Hippocampal formation (tissue), 2 donors: ENCODE measurements at places on chromosomes 16 and 17.

- no peak for DNase-seq
Observed at GRCh38 chr16:67246081-67246755, 1.1 kb downstream of the FHOD1 start.

- DNase-seq = no peak
Observed at GRCh38 chr17:45631941-45632340, 141.4 kb upstream of the PLEKHM1 start.

DNA sequence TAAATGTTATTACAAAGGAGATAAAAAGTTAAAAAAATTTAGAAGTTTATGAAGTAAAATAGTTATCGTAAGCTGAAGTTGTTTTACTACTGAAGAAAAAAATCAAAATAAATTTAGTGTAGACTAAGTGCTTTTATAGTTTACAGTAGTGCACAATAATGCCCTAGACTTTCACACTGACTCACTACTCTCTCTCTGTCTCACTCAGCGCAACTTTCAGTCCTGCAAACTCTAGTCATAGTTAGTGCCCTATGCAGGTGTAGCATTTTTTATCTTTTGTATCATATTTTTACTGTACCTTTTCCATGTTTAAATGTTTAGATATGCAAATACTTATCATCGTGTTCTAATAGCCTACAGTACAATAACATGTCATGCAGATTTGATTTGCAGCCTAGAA, 17.7 kb upstream of the TOM1L1 start:
- DNase-seq = no peak

- no peak for DNase-seq
Observed at GRCh38 chr17:51912939-51913338, 245.6 kb downstream of the CA10 start.

DNA sequence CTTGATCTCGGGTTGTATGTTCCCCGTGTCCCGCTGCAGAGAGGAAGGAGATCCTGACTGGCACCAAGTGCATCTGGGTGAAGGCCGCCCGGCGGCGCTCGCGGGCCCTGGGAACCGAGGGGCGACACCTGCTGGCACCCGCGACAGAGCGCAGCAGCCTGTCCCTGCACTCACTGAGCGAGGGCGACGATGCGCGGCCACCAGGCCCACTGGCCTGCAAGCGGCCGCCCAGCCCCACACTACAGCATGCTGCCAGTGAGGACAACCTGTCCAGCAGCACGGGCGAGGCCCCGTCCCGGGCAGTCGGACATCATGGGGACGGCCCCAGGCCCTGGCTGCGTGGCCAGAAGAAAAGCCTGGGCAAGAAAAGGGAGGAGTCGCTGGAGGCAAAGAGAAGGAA, 7.5 kb downstream of the BTBD17 start:
- no peak for DNase-seq

- DNase-seq = no peak
Observed at GRCh38 chr17:41442739-41443138, 2.0 kb upstream of the KRT38 start.

GRCh38 chr17:7369825-7370224, 11.1 kb upstream of the TNK1 start:
- no peak for DNase-seq

GRCh38 chr16:4960579-4960978, 2.4 kb downstream of the SEC14L5 start:
- DNase-seq = no peak

DNA sequence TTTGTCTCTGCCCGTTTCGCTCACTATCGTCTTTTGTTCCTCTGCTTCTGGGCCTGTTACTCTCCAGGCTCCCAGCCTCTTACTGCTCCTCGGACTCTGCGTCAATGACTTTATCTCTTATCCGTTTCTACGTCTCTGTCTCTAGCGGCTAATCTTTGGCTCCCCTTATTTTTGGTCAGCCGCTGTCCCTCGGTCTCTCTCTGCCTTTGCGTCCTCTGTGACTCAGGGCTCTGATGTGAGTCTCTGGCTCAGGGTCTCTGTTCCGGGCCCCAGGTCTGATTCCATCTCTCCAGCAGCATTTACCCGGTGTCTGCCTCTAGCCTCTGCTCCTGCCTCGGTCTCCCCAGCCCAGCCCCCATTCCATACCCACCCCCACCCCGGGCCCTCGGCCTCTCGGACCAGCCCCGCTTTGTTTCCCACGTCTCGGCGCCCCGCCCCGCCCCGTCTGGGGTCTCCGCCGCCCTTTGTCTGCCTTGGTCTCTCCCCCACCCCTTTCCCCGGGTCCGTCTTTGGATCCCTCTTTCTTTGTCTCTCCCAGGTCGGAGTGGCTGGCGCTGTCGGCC, 547 bp upstream of the ZNF48 start:
- DNase-seq = no peak

DNA sequence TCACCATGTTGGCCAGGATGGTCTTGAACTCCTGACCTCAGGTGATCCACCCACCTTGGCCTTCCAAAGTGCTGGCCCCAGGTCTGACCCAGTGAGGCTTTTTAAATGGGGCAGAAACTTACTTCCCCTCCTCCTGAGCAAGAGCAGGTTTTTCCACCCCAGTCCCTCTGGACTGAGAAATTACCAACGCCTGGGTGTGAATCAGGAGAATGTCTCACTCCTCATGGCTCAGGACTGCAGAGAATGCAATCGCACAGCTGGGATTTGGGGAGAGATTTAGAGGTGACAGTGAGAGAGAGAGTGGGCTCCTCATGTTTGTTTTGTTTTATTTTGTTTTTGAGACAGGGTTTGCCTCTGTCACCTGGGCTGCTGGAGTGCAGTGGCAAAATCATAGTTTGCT, 203.6 kb downstream of the RAB11FIP4 start:
- DNase-seq = no peak

DNA sequence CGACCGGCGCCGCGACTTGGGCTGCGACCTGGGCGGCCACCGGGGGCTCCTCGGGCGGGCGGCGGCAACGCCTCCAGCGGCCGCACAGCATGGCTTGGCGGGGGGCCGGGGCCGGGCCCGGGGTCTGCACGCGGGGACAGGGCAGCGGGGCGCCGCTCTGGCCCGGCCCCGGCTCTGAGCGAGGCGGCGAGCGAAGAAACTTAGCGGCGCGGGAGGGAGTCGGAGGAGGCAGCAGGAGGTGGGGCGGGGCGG, at the start of gene PLCD3:
Gene PLCD3, minus strand, starts transcription at position 196 of the 252 bp plus-strand sequence. Its CDS starts 105 bp downstream, at position 91.
- no peak for DNase-seq

DNA sequence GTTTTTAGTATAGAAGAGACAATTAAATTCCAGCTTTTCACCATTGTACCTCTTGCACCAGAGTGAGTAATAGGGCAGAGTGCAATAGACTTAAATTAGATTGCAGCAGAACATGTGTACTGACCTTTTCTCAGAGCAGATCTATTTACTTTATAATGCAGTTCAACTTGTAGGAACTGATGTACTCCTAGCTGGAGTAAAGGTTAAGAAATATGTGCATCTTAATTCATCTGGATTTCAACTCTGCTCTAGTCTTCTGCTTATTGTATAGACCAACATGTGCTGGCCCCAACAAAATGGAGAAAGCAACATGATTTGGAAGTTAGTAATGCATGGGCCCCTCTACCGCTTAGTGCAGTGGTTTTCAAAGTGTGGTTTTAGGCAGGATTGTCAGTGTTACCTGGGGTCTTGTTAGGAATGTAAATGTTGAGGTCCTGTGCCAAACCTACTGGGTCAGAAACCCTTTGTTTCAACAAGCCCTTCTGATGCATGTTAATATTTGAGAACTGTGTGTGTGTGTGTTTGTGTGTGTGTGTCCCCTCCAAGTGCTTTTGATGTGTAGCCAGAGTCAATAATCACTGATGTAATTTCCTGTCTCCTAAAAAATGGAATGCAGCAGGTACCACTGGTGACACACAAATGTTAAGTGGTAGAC, 138.6 kb downstream of the TOX3 start:
- DNase-seq = no peak

- DNase-seq = no peak
Observed at GRCh38 chr17:42414704-42415409, 8.2 kb downstream of the CAVIN1 start.

DNA sequence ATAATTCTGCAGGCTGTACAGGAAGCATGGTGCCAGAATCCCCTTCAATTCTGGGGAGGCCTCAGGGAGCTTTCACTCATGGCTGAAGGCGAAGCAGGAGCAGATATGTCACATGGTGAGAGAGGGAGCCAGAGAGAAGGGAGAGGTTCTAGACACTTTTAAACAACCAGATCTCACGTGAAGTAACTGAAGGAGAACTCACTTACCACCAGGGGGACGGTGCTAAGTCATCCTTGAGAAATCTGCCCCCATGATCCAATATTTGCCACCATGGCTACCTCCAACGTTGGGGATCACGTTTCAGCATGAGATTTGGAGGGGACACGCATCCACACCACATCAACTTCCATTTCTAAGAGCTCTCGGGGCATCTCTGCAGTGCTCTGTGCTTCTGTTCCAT, 37.4 kb upstream of the GNA13 start:
- DNase-seq = no peak

DNA sequence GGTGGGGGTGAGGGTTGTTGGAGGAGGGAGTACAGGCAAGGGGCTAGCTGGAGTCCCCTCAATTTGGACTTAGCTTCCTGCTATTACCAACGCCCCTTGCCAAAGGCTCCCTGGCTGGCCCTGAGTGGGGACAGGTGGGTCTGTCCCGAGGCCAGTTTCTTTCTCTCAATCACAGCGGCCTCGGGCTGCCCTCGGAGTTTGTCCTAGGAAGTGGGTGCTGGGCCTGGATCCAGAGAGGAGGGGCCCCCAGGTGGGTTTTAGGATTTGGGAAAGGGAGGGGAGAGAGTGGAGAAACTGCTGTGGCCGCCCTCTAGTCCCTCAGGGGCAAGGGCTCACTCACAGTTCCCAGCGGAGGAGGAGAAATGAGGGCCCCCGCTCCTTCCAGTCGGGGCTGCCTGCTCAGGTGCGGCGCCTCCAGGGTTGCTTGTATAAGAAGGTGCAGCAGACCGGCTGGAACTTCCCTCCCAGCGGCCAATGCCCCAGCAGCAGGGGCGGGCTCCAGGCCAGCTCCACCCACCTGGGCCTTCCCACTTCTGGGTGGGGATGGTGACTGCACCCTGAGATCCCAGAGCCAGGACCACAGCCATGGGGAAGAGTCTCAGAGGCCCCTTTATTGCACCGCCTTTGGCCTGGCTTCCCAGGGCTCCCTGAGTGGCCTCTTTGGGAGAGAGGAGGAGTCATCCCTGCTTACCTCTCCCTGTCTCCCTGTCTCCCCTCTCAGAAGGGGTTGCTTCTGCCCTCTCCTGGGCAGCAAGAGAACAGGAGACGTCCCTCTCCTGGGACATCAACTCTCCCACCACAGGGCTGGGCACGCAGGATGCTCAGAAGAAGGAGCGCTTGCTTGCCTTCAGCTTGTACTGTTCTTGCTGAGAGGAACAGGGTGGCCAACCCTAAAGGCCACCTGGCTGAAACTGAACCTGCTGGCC, 112.0 kb upstream of the SMURF2 start:
- no peak for DNase-seq

DNA sequence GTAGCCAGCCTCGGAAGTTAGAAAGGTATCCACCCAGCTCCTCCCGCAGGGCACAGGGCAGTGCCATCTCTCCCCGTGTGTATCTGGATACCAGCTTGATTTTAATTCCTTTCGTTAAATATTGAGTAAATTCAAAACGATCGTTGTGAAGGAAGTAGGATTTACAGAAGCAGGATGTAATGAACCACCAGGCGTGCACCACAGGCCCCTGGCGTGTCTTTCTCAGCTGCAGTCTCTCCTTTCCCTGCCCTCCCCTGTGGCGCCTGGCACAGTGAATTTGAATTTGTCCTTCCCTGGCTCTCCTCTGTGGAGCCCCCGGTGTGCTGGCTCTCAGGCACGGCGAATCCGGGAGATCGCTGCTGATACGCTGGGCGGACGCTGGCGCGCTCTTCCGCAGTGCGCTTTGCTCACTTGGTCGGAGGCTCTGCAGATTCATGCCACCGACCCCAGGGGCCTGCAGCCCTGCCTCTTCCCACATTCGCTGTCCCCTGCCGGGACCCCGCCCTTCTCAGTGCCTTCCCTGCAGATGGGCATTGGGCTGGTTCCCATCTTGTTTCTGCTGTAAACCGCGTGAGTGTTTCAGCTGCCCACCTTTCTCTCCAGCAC, 164.6 kb downstream of the RPTOR start:
- DNase-seq = no peak

GRCh38 chr16:69930117-69930776, 20.9 kb upstream of the CLEC18A start:
- peak; percentile 30 for DNase-seq

- no peak for DNase-seq
Observed at GRCh38 chr17:9468532-9468931, 107.1 kb downstream of the STX8 start.

- no peak for DNase-seq
Observed at GRCh38 chr16:78946556-78946955, 654.0 kb downstream of the MAF start.

DNA sequence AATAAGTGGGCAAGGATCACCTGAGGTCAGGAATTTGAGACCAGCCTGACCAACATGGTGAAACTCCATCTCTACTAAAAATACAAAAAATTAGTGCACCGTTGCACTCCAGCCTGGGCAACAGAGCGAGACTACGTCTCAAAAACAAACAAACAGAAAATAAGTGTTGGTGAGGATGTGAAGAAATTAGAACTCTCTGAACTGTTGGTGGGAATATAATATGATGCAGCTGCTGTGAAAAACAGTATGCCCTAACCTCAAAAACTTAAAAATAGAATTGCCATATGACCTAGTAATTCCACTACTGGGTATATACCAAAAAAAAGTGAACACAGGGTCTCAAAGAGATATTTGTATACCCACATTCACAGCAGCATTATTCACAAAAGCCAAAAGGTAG, 26.1 kb downstream of the GLG1 start:
- no peak for DNase-seq

GRCh38 chr17:30517786-30518185, 40.6 kb downstream of the GOSR1 start:
- DNase-seq = no peak

GRCh38 chr17:31490019-31490650, 98.7 kb downstream of the RAB11FIP4 start:
- no peak for DNase-seq

DNA sequence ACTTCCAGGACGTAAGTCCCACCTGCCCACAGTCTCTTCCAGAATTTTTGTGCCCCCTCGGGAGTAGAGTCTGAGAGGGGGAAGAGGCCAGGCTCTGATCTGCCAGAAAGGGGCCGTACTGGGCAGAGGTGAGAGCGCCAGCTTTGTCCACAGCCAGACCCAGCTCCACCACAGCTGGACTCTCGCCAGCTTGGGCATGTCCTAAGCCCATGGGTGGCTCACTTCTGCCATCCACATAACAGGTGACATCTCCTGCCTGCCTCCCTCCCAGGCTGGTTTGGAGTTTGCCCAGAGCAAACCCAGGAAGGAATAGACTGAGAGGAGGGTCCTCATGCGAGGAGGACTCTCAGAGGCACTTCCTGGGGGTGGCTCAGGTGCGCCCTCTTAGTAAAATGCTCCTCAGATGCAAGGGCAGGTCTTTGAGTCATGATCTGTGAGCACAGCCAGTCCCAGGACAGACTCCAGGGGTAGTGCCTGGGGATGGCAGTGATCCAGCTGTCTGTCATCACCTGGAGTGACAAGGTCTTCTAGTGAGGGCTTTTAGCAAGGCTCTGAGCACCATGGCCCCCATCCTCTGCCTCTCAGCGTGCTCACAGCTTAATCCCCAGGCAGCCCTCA, 89.2 kb downstream of the AMFR start:
- DNase-seq = no peak

- no peak for DNase-seq
Observed at GRCh38 chr16:85425074-85425662, 188.0 kb upstream of the GSE1 start.
